Lower lobe of right lung (tissue), 2 donors: ENCODE measurements at places on chromosomes 3 and 15. TPM values are rescaled to one million over a fixed set of nuclear protein-coding genes. Genes with fewer than 3 reads are reported as not detected.

CYP11A1 gene
- total RNA-seq, result 0.59 TPM

- H3K4me3 ChIP-seq, result peak overlapping the region; percentile 97
- peak overlapping the region; percentile 93 for H3K27ac ChIP-seq
- peak; percentile 53 for DNase-seq
Observed at GRCh38 chr15:59657635-59658125, 365 bp upstream of the GTF2A2 start.

CCRL2 gene
- total RNA-seq, result 23.5 TPM

ZNF660 gene
- 2.7 TPM for total RNA-seq
